H9 (cell line): ENCODE measurements at places on chromosomes 5 and 9. TPM values are rescaled to one million over a fixed set of nuclear protein-coding genes. Genes with fewer than 3 reads are reported as not detected.

GRCh38 chr9:33375841-33376321, 26.5 kb downstream of the AQP7 start:
- no peak for DNase-seq

The OR1Q1 gene
- not detected in 2 replicates for total RNA-seq

The UBE2R2 gene
- 52.1 and 52.4 TPM in 2 replicates for total RNA-seq

- DNase-seq = peak; percentile 81
These were observed 7.6 kb upstream of the FAM240B start for GRCh38 chr9:38727497-38728001.

The DMRT3 gene
- not detected in 2 replicates for total RNA-seq

The NPR3 gene
- total RNA-seq = not detected in 2 replicates

DNA sequence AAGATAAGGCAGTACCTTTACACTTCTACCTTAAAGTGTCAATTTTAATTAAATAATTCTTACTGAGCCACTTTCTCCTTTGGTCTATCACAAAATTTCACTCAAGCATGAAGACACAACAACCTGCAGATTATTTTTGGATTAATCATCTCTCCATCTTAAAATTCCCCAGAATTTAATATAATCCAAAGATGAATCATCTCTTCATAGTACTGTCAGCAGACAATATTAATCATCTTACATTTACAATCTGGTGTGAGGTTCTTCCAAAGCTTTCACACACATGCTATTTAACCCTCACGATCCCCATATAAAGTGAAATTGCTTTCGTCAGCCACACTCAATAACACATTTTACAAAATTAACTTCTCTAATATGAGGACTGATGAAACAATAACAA, 43.0 kb downstream of the LHFPL2 start:
- DNase-seq = no peak

- no peak for DNase-seq
These were observed 28.2 kb upstream of the HSPA9 start for GRCh38 chr5:138603249-138603920.

- no peak for DNase-seq
These were observed 15.3 kb upstream of the KIF12 start for GRCh38 chr9:114114364-114114763.

The DDX4 gene
- total RNA-seq = not detected in 2 replicates

DNA sequence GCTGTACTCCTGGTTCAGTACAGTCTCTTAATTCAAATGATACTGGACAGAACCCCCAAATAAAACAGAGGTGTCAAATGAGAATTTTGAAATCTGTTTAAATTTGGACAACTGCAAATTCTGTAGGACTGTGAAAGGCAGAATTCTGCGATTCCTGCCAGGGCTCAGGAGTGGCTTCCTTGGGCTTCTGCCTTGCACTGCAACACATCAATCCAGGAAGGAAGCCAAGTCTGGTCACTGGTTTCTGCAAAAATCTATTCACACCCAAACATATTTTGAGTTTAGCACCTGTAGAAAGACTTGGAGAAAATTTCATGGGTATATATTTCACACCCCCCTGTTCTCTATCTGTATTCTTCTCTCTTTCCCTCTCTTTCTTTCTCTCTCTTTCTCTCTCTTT, 37.5 kb upstream of the FST start:
- no peak for DNase-seq

GRCh38 chr5:111229221-111229835, 5.1 kb downstream of the CAMK4 start:
- no peak for DNase-seq

- no peak for DNase-seq
These were observed 15.5 kb upstream of the TRIM32 start for GRCh38 chr9:116671605-116672004.

The LCP2 gene
- total RNA-seq = 0.09 TPM in 1 of 2 replicates, not detected in the other

DNA sequence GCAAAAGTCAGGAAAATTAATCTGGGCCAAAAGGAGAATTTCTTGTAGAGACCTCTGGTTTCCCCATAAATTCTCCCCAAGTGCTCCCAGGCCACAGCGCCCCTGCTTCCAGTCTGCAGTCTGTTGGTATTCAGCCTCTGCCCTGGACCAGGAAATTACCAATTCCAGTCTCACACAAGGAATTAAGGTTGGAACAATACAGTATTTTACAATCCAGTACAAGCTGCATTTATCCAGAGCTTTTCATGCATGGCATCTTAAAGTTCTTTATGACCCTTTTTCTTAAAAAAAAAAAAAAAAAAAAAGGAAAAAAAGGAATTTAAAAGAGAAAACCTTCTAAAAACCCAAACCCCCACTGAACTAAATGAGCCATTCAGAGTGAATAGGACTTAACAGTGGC, 139.6 kb upstream of the RANBP3L start:
- DNase-seq = no peak

GRCh38 chr9:134366223-134367031, 40.2 kb downstream of the RXRA start:
- no peak for DNase-seq

The FBP1 gene
- 1.9 and 2.2 TPM in 2 replicates for total RNA-seq

The PDZD2 gene
- 8.8 and 9.9 TPM in 2 replicates for total RNA-seq

DNA sequence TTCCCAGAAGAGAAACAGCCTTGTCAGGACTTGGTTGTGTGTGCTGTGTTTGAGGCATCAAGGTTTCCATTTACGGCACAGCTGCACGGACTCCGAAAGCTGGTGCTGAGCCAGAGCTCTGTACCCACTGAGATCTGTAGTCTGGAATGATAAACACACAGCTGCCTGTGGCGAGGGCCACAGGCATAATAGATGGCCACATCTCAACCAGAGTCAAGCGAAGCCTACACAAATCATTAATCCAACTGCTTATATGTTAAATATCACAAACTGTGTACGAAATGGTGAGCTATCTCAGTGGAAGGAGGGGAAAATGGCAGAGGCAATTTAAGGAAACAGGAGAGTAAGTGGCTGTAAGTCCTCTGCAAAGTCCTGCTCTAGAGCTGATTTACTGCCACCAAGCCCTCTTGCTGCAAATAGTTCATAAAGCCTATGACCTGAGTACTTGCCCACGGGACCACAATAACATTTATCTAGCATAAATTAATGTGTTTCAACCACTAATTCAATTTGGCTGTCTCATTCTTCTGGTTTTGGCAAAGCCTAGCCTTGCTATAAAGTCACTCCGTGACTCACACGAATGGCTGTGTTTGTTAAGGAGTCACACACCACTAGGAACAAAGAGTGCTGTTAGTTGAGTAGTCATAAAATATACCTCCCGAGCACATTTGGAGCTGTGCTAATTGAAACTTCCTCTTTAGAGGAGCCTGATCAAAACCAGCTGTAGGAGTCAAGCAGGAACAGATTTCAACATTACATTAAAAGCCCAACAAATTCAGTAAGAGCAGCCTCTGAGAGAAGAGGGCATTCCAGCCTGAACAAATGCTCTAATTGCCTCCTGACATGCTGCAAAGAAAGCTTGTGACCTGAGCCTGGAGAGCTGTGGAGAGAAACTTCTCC, 738.6 kb upstream of the ZNF608 start:
- DNase-seq = no peak

- DNase-seq = no peak
These were observed 136.9 kb downstream of the DIRAS2 start for GRCh38 chr9:90505695-90506094.

GRCh38 chr5:92119110-92119509, 736.0 kb upstream of the ARRDC3 start:
- DNase-seq = no peak
